ENCODE measurements at places on chromosomes 16 and 17.

GRCh38 chr16:24125214-24125613 is 130.9 kb upstream of the CACNG3 start:
- no peak for DNase-seq

DNA sequence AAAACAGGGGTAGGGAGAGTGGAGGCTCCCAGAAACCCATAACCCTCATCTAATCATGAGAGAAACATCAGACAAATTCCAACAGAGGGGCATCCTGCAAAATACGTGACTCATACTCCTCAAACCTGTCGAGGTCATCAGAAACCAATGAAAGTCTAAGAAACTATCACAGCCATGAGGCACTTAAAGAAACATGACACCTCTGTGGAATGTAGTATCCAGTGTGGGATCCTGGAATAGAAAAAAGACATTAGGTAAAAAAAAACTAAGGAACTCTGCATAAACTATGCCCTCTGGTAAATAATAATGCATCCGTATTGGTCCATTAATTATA is 16.4 kb downstream of the CDH5 start:
- no peak for DNase-seq

DNA sequence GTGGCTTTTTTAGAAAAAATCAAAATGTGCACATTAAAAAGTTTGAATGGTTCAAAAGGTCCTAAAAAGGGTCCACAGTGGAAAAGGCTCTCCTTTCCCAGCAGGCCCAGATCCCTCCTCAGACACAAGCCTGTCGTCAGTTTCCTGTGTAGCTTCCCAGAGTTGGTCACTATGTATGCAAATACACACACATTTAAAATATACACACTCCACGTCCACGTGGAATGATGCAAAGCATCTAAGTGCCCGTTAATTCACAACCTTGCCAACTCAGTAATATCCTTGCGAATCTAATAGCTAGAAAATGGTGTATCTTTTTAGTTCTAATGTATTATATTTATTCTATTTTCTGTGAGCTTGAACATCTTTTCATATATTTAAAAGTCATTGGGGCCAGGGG is 17.7 kb downstream of the NLRC5 start:
- no peak for DNase-seq

- no peak for DNase-seq
Measured at GRCh38 chr16:81421536-81421935, 23.1 kb upstream of the CMIP start.

DNA sequence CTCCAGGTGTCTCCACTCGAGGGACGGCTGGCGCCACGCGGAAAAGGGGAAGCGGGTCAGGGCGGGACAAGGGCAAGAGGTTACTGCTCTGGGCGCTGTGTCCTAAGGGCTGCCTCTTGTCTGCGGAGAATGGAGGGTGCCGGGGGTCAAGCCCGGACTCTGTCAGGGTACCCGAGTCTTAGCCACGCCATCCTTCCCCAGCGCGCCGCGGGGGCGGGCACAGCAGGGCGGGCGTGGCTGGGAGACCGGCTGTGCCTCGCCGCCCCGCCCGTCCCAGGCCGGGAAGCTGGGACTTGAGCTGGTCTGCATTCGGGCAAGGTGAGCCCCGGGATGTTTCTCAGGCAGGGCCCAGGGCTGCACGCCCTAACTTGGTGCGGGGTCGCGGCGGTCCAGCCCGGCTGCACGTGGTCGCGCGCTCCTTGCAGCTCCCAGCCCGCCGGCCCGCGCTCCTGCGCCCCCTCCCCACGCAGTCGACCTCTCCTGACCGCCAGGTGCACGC is 6.2 kb upstream of the ACTG1 start:
- DNase-seq = no peak

DNA sequence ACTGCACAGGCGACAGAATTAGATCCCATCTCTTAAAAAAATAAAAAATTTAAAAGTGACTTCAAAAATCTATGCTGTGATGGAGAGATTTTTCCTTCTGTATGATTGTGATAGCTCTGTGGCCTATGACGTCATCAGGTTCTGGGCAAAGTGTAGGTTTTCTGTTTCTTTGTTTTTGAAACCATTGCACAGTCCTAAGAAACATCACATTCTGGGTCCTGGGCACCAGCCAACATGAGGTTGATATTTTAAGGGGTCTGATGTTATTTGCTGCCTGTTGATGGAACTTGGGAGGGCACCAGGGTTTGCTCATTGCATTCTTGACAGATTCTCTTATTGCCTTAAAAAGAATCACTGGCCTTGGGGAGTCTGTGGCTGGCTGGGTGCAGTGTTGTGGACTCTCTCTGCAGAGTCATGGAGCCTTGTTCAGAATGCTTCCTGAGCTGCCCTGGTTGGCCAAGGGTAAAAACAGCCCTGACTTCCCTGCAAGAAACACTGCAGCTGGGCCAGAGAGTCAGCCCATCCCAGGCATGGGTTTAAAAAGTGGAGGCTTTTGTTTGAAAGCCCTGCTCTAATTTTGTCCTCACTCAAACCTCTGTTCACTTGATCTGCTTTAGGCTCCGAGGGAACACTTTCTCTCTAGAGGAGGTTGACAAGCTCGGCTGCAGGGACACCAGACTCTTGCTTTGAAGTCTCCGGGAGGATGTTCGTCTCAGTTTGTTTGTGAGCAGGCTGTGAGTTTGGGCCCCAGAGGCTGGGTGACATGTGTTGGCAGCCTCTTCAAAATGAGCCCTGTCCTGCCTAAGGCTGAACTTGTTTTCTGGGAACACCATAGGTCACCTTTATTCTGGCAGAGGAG is 10.5 kb upstream of the CYLD start:
- DNase-seq = peak; percentile 26

DNA sequence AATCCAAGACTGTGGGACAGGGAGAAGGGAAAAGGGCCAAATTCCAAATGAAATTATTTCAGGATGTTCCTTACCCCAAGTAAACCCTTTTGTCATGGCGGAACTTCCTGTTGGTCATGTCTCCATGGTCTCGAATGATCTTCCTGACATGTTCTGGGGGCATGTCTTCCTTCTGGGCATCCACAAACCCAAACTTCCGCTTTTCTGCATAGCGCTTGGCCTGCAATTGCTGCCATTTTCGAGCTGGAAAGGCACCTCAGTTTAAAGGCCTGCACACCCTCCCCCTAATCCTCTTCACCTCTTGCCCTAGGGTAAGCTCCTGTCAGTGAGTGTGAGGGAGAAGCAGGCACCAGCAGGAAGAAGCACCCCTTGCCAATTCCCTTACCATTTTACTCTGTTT is 1.2 kb downstream of the PRPF8 start:
- no peak for DNase-seq

DNA sequence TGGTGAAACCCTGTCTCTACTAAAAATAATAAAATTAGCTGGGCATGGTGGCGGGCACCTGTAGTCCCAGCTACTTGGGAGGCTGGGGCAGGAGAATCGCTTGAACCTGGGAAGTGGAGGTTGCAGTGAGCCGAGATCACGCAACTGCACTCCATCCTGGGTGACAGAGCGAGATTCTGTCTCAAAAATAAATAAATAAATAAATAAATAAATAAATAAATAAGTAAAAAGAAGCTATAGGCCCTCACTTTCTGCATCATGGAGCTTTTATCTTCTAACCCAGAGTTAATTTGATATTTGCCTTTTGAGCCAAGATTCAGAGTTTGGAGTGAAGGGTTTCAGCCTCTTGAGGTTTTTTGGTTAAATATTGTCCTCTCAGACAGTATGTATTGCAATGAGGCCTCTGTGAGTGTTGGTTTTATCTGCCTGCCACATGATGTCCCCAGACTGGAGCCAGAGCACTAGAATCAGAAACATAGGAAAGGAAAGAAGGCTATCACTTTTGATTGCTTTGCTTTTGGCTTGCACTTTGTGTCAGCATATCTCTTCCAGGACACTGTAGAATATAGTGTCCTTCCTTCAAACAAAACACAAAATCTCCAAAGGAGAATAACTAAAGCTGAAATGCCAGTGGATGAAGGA is 32.5 kb downstream of the RNF135 start:
- DNase-seq = no peak

DNA sequence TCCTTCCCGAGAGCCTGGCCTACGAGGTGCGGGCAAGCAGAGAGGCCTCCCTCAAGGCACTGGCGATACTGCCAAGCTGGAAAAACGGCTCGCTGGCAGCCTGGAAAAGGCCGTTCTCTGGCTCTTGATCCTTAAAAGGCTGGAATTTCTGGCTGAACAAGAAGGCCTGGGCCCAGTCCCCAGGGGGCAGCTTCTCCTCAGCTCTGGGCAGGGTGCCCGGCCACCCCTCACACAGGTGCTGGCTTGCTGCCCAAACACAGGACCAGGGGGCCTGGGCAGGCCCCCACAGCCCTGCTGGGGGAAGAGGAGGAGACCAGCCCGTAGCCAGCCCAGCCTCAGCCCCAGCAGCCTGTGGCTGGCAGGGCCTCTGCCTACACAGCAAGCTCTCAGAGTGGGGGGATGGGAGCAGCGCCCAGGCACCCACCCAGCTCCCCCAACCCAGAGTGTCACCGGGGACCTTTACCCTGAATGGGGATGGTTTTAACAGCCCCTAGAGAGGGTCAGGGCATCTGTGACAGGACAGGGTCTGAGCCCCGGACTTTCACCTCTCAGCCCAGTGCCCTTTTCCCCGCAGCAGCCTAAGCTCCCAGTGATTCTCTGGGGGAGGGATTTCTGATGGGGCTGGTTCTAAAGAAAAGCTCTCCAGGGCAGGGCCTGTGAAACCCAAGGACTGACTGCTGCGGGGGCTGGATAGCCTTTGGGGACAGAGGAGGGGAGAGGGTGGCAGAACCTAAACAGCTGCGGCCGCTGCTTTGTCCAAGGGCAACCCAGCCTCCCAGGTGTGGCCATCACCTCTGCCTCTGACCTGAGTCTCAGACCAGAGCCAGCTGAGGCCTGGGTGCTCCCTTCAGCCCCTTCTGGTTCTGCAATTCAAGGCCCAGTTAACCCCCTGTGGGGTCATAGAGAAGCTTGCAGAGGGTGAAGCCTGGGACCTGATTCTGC is 38.6 kb upstream of the TOB1 start:
- DNase-seq = no peak

- no peak for DNase-seq
Measured at GRCh38 chr16:85987750-85988078, 88.8 kb downstream of the IRF8 start.

DNA sequence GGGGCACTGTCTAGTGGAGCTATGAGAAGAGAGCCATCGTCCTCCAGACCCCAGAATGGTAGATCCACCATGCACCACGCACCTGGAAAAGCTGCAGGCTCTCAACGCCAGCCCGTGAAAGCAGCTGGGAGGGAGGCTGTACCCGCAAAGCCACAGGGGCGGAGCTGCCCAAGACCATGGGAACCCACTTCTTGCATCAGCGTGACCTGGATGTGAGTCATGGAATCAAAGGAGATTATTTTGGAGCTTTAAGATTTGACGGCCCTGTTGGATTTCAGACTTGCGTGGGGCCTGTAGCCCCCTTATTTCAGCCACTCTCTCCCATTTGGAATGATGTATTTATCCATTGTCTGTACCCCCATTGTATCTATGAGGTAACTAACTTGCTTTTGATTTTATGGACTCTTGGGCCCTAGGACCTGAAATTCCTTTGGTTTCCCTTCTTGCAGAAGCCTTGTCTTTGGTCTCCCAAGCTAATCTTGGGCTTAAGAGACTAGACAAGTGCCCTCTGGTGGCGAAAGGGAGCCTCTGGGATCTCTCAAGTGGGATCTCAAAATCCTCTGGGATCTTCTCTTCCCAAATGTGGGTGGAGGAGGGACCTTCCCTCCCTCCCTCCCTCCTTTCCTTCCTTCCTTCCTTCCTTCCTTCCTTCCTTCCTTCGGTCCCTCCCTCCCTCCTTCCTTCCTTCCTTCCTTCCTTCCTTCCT is 58.2 kb upstream of the HAPSTR1 start:
- DNase-seq = no peak

DNA sequence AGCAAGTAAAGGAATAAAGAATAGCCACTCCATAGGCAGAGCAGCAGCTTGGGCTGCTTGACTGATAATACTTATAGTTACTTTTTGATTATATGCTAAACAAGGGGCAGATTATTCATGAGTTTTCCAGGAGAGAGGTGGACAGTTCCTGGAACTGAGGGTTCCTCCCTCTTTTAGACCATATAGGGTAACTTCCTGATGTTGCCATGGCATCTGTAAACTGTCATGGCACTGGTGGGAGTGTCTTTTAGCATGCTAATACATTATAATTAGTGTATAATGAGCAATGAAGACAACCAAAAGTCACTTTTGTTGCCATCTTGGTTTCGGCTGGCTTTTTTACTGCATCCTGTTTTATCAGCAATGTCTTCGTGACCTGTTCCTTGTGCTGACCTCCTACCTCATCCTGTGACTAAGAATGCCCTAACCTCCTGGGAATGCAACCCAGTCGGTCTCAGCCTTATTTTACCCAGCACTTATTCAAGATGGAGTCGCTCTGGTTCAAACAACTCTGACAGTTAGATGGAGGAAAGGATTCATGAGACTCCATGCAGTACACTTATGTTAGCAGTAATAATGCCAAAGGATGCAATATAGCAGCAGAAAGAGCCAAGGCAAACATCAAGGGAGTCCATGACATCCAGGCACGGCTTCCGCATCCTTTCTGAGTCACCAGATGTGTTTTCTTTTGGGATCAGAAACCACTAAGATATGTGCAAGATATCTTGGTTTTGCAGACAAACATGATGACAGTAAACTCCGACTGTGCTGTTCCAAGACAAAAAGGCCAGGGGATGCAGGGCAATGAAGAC is 55.8 kb upstream of the B4GALNT2 start:
- no peak for DNase-seq

- DNase-seq = no peak
Measured at GRCh38 chr17:19883537-19884215, 15.9 kb upstream of the ULK2 start.

DNA sequence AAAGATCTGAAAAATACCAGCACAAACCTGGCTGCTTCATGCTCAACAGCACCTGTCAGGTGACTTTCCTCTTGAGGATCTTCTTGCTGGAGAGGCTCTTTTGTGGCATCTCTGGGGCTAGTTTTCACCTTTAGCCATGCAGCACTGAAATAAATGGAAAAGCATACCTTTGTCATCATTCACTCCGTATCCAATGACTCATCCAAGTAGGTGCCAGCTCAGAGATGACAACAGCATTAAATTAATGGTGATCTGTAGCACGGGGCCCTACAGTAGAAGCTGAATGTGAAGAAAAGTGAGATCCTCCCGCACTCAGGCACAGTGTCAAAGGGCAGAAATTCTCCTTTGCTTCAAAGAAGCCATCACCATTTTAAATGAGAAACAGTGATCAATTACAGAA is 32.2 kb downstream of the KIAA0753 start:
- no peak for DNase-seq
